Lower lobe of right lung (tissue), 2 donors: ENCODE measurements at places on chromosomes 11 and 22.

DNA sequence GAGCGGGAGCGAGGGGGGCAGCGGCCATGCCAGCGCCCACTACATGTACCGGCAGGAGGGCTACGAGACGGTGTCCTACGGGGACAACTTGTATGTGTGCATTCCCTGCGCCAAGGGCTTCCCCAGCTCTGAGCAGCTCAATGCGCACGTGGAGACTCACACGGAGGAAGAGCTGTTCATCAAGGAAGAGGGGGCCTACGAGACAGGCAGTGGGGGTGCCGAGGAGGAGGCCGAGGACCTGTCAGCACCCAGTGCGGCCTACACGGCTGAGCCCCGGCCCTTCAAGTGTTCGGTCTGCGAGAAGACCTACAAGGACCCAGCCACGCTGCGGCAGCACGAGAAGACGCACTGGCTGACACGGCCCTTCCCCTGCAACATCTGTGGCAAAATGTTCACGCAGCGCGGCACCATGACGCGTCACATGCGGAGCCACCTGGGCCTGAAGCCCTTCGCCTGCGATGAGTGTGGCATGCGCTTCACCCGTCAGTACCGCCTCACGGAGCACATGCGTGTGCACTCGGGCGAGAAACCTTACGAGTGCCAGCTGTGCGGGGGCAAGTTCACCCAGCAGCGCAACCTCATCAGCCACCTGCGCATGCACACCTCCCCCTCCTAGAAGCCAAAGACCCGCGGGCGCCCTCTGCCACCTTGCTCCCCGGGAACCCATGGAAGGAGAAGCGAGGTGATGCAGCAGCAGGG, 20.9 kb upstream of the TMEM191C start:
- H3K36me3 ChIP-seq = peaks cover 35% of the 10 kb centered on the region
- no peak overlapping the region for H3K27ac ChIP-seq
- no peak overlapping the region for H3K4me3 ChIP-seq
- no peaks in the 10 kb centered on the region for H3K4me1 ChIP-seq
- H3K27me3 ChIP-seq = no peaks in the 10 kb centered on the region

DNA sequence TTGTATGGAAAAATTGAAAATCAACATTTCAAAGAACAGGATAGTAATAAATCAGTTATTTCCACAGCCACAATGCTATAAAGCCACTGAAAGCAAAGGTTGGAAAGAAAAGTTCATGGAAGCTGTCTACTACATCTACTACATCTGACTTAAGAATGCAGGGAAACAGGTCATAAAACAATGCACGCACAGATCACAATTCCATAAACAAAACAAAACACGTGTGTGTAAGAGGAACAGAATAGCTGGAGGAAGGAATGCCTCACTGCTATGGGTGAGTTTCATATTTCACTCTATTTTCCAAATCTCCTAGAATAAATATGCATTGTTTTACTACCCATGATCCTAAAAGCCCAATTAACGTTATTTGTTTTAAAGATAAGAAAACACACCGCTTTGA, 66.3 kb downstream of the NCAPD3 start:
- no peaks in the 10 kb centered on the region for H3K27me3 ChIP-seq
- no peak overlapping the region for H3K4me3 ChIP-seq
- H3K27ac ChIP-seq = no peak overlapping the region

DNA sequence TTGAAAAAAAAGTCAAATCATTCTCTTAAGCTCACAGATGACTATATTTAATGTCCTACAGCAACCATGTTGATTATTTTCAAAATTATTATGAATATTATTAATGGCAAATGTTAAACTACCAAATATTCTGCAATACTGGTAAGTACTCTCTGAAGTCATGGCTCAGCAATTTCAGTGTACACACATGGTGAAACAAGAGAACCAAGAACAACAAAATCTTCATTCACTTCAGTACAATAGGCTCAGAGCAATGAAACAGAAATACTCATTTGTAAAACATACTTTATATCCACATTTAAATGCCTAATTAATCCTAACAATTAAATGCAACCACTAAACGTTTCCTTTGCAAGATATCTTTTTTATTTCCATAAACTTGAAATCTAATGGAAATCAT, 347.2 kb downstream of the TTC28 start:
- no peak overlapping the region for H3K4me3 ChIP-seq
- no peaks in the 10 kb centered on the region for H3K27me3 ChIP-seq
- no peak overlapping the region for H3K27ac ChIP-seq
- no peaks in the 10 kb centered on the region for H3K36me3 ChIP-seq
- no peak for DNase-seq
- H3K4me1 ChIP-seq = peaks cover 30% of the 10 kb centered on the region

DNA sequence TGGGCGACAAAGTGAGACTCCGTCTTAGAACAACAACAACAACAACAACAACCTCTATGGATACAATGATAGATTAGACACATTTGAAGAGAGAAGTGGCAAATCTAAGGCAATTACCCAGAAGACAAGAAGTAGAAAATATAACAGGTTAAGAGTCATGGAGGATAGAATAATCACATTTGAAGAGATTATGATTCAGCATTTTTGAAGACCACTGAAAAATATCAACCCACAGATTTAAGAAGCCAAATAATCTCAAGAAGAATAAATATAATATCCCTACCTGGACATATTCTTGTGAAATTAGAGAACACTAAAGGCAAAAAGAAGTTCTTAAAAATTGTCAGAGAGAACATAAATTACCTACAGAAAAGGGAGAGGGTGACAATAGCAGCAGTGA, 7.9 kb downstream of the LDHC start:
- no peak overlapping the region for H3K4me3 ChIP-seq
- H3K4me1 ChIP-seq = no peaks in the 10 kb centered on the region
- H3K27me3 ChIP-seq = no peaks in the 10 kb centered on the region
- H3K36me3 ChIP-seq = no peaks in the 10 kb centered on the region

DNA sequence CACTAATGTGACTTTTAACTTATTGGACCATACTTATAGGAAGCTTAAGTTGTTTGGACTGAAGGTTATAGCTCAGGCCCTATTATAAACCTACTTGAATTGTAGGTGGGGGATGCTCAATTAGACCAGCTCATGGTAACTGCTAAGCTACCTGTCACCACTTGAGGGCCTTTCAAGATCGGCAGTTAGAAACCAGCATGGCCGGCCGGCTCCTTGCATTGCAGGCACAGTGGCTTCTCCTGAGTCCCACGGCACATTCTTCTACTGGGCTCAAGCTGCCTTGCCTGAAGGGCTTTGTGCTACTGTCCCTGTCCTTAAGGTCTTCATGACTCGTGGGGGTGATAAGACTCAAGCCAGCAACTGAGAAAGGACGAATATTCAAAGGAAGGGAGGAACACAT, 70.8 kb downstream of the TBC1D22A start:
- no peak overlapping the region for H3K27ac ChIP-seq
- peaks cover 25% of the 10 kb centered on the region for H3K4me1 ChIP-seq
- no peak overlapping the region for H3K4me3 ChIP-seq
- H3K36me3 ChIP-seq = peaks cover 7% of the 10 kb centered on the region
- H3K27me3 ChIP-seq = no peaks in the 10 kb centered on the region
- no peak for DNase-seq

DNA sequence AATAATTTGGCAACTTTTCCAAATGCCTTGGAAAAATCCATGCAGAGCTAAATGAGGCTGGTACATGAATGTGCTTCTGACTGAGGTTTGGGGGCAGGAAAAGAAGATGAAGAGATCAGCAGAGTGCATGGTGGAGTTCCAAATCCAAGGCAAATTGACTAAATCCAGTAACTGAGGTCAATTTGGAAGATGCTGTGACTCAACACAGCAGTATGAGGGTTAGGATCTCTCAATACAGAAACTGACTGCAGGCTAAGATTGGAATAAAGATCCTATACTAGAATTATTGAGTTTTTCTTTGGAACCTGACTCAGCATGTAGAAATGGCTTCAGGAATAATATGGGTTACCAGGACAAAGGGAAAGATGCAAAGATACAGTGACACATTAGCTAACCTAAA, 99.3 kb upstream of the FAT3 start:
- no peaks in the 10 kb centered on the region for H3K4me1 ChIP-seq
- no peak for DNase-seq
- H3K27ac ChIP-seq = no peak overlapping the region
- no peaks in the 10 kb centered on the region for H3K27me3 ChIP-seq
- no peak overlapping the region for H3K4me3 ChIP-seq
- H3K36me3 ChIP-seq = no peaks in the 10 kb centered on the region

DNA sequence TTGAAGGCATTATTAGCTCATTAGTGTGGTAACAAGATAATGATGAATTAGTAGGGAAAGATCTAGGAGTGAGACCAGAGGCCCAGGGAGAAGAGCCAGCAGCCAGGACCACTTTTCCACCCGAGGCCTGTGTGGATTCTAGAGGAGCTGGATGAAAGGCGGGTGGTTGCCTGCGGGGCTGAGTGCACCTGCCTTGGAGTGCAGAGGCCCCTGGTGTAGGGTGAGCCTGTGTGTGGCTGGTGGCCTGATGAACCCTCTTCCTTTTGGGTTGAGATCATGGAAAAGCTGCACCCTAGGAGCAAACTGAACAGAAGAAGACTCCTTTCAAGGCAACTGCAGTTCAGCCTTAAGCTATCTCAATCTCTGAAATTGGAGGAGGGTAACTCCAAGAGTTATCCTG, 5.9 kb upstream of the TP53AIP1 start:
- no peak overlapping the region for H3K27ac ChIP-seq
- DNase-seq = no peak
- no peaks in the 10 kb centered on the region for H3K36me3 ChIP-seq
- H3K4me3 ChIP-seq = no peak overlapping the region

- H3K27me3 ChIP-seq = no peaks in the 10 kb centered on the region
- no peaks in the 10 kb centered on the region for H3K36me3 ChIP-seq
- no peak overlapping the region for H3K4me3 ChIP-seq
Observed at GRCh38 chr11:42770444-42771065, 541.2 kb upstream of the API5 start.

DNA sequence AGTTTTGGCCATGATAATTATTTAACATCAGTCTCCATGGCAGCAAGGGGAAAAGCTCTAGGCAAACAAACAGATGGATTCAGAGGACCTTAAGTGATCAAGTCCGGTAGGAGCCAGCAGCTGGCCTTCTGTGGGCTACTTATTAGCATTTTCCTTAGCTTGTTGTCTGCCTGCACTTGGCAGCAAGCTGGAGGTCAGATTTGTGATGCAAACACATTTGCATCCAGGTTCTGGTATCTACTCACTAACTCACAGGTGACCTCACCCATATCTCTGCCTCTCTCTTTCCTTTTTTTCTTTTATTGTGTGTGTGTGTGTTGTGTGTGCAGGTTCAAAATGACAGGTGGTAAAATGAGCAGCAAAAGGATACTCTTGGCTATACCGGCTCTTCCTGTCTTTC, 32.3 kb downstream of the ARHGAP42 start:
- no peaks in the 10 kb centered on the region for H3K27me3 ChIP-seq
- H3K27ac ChIP-seq = peak overlapping the region; percentile 9
- no peak overlapping the region for H3K4me3 ChIP-seq
- DNase-seq = no peak
- H3K36me3 ChIP-seq = no peaks in the 10 kb centered on the region
- peaks cover 12% of the 10 kb centered on the region for H3K4me1 ChIP-seq

GRCh38 chr11:128518493-128519207, 68.7 kb downstream of the ETS1 start:
- no peaks in the 10 kb centered on the region for H3K36me3 ChIP-seq
- H3K4me3 ChIP-seq = peak overlapping the region; percentile 71
- no peak for DNase-seq
- no peaks in the 10 kb centered on the region for H3K27me3 ChIP-seq

- peaks cover 3% of the 10 kb centered on the region for H3K4me1 ChIP-seq
- no peaks in the 10 kb centered on the region for H3K36me3 ChIP-seq
- peaks cover 11% of the 10 kb centered on the region for H3K27me3 ChIP-seq
- no peak for DNase-seq
- no peak overlapping the region for H3K4me3 ChIP-seq
- H3K27ac ChIP-seq = no peak overlapping the region
Observed at GRCh38 chr11:124917115-124917637, 1.9 kb upstream of the HEPN1 start.

DNA sequence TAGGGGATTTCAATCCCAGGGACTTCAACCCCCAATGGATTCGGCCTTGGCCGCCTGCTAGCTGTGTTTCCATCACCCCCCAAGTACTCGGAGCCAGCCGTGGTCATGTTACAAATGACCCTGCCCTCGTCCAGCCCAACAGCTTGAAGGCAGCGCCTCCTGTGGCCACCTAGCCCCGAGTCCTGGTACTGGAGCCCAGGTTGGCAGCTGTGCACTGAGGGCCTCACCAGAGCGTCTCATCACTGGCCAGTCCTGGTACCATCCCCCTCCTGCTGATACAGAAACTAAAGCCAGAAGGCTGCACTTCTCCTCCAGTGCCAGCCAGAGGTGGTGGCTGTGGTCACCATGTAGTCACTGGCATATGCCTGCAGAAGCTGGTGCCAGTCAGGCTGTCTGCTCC, 44.9 kb upstream of the FADD start:
- H3K4me1 ChIP-seq = no peaks in the 10 kb centered on the region
- no peaks in the 10 kb centered on the region for H3K27me3 ChIP-seq
- no peak overlapping the region for H3K27ac ChIP-seq
- no peak overlapping the region for H3K4me3 ChIP-seq
- H3K36me3 ChIP-seq = no peaks in the 10 kb centered on the region
- no peak for DNase-seq

GRCh38 chr22:26889802-26890201, 232.4 kb downstream of the MIAT start:
- H3K36me3 ChIP-seq = no peaks in the 10 kb centered on the region
- DNase-seq = no peak
- H3K27ac ChIP-seq = no peak overlapping the region
- no peak overlapping the region for H3K4me3 ChIP-seq
- H3K27me3 ChIP-seq = no peaks in the 10 kb centered on the region

DNA sequence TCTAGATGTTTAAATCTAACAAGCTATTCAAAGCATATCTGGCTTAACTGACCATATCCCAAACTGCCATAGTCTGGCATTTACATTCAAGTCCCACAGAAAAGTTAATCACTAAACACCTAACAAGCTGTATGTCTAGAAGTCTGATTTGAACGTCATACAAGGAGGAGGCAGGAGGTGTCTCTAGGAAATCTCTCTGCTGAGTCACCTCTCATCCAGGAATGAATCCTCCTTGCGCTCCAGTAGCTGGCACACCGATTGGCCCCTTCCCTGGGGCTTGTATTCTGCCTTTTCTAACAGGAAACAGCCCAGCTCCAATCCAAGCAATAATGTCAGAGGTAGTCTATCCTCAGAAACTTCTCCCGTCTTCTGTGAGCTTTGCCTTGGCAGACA, 31.8 kb downstream of the FEZ1 start:
- H3K27ac ChIP-seq = no peak overlapping the region
- no peak overlapping the region for H3K4me3 ChIP-seq
- no peaks in the 10 kb centered on the region for H3K36me3 ChIP-seq
- no peaks in the 10 kb centered on the region for H3K27me3 ChIP-seq
- no peaks in the 10 kb centered on the region for H3K4me1 ChIP-seq

DNA sequence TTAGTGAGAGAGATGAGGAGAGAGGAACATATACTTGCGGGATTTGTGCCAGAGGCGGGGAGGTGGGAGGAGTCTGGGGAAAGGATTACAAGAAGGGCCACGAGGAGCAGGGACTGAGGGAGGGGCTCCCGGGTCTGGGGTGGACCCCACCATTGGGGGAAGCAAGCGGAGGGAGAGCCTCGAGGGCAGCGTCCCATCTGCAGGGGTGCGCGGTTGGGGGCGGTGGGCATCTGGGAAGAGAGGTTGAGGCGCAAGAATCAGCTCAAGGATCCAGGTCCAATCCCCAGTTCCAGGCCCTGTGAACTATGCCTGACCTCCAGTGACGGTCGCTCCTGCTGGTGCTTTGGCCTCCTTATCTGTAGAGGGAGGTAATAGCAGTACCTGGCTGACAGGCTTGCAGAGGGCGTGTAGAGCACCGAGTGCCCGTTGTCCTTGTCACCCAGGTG, 38.0 kb downstream of the ADAMTS15 start:
- H3K36me3 ChIP-seq = no peaks in the 10 kb centered on the region
- peak overlapping the region; percentile 56 for H3K27ac ChIP-seq
- H3K4me1 ChIP-seq = no peaks in the 10 kb centered on the region
- no peak for DNase-seq
- no peaks in the 10 kb centered on the region for H3K27me3 ChIP-seq
- no peak overlapping the region for H3K4me3 ChIP-seq
